ENCODE measurements at places on chromosomes 4 and X. TPM values are rescaled to one million over a fixed set of nuclear protein-coding genes. Genes with fewer than 3 reads are reported as not detected.

The CYBB gene
- total RNA-seq: 27.5 TPM

The SMAD1 gene
- total RNA-seq: 46.9 TPM

The DOK7 gene
- total RNA-seq: 2.0 TPM

The CDX4 gene
- total RNA-seq: not detected

The TRO gene
- 71.2 TPM for total RNA-seq

The VCX3B gene
- total RNA-seq: not detected

The FGFR3 gene
- total RNA-seq: 97.0 TPM

The PHOX2B gene
- 0.12 TPM for total RNA-seq

The SYNPO2 gene
- 29.0 TPM for total RNA-seq

The DLG3 gene
- total RNA-seq: 21.8 TPM
